ENCODE measurements at places on chromosomes 5 and 9. TPM values are rescaled to one million over a fixed set of nuclear protein-coding genes. Genes with fewer than 3 reads are reported as not detected.

DNA sequence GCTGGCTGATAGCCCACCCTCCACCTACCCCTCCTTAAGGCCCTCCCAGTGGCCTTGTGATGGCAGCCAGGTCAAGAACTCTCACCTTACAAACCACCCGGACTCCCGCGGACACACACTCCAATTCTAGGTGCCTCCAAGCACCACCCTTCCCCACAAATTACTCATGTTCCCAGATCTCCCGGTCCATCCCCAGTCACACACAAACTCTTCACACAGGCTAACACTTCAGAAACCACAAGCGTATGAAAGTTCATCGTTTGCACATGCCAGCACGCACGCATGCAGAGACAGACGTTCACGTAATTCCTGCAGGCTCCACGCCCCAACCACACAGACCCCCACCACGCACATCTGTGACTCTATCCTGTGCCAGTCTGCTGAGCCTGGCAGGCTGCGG lies 18.0 kb downstream of the NR5A1 start:
- peaks cover 50% of the 10 kb centered on the region for H3K27me3 ChIP-seq
- no peak for DNase-seq
- H3K27ac ChIP-seq: no peak overlapping the region
- H3K4me1 ChIP-seq: no peaks in the 10 kb centered on the region
- H3K36me3 ChIP-seq: no peaks in the 10 kb centered on the region

- H3K27ac ChIP-seq: no peak overlapping the region
- H3K4me1 ChIP-seq: peaks cover 5% of the 10 kb centered on the region
- no peak overlapping the region for H3K4me3 ChIP-seq
- DNase-seq: peak; percentile 49
- H3K27me3 ChIP-seq: no peaks in the 10 kb centered on the region
- H3K36me3 ChIP-seq: no peaks in the 10 kb centered on the region
These were observed 17.2 kb downstream of the PITX1 start for GRCh38 chr5:135016861-135017290.

GRCh38 chr9:77271023-77271690 lies 93.8 kb downstream of the VPS13A start:
- H3K27ac ChIP-seq: no peak overlapping the region
- no peaks in the 10 kb centered on the region for H3K27me3 ChIP-seq
- no peaks in the 10 kb centered on the region for H3K36me3 ChIP-seq
- no peaks in the 10 kb centered on the region for H3K4me1 ChIP-seq

PCDHAC2 gene
- 0.36 TPM for total RNA-seq

FAM151B gene
- total RNA-seq: 19.2 TPM

Measured in osteoblast (primary cell).